ENCODE measurements at places on chromosomes 13 and 19. TPM values are rescaled to one million over a fixed set of nuclear protein-coding genes. Genes with fewer than 3 reads are reported as not detected.

SIGLEC14 gene
- not detected for total RNA-seq

DNA sequence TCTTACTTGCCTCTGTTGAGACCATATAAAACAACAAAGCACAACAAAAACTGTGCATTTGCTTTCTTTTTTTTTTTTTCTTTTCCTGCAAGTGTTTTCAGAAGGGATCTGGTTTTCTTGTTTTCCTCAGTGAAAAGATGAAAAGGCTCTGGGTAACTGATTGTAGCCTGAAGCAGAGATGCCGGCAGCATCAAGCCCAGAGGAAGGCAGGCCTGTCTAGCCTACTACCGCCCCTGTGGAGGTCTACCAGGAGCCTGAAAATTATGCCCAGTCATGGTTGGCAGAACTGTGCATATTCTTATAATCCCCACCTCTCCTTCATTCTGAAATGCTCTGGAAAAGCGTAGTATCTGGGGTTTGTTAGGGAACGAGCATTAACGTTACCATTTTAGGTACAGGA lies 32.6 kb upstream of the MEDAG start:
- no peaks in the 10 kb centered on the region for H3K36me3 ChIP-seq
- H3K4me3 ChIP-seq, result no peak overlapping the region
- no peak overlapping the region for H3K27ac ChIP-seq
- no peaks in the 10 kb centered on the region for H3K4me1 ChIP-seq
- no peak for DNase-seq
- H3K27me3 ChIP-seq, result no peaks in the 10 kb centered on the region

APOC4 gene
- not detected for total RNA-seq

CEACAM5 gene
- total RNA-seq, result 18.1 TPM

PDX1 gene
- total RNA-seq, result not detected

GRCh38 chr13:74871369-74872070 lies 610.4 kb downstream of the TBC1D4 start:
- no peak overlapping the region for H3K27ac ChIP-seq
- DNase-seq, result no peak
- H3K4me1 ChIP-seq, result no peaks in the 10 kb centered on the region
- no peaks in the 10 kb centered on the region for H3K27me3 ChIP-seq
- H3K36me3 ChIP-seq, result no peaks in the 10 kb centered on the region

DNA sequence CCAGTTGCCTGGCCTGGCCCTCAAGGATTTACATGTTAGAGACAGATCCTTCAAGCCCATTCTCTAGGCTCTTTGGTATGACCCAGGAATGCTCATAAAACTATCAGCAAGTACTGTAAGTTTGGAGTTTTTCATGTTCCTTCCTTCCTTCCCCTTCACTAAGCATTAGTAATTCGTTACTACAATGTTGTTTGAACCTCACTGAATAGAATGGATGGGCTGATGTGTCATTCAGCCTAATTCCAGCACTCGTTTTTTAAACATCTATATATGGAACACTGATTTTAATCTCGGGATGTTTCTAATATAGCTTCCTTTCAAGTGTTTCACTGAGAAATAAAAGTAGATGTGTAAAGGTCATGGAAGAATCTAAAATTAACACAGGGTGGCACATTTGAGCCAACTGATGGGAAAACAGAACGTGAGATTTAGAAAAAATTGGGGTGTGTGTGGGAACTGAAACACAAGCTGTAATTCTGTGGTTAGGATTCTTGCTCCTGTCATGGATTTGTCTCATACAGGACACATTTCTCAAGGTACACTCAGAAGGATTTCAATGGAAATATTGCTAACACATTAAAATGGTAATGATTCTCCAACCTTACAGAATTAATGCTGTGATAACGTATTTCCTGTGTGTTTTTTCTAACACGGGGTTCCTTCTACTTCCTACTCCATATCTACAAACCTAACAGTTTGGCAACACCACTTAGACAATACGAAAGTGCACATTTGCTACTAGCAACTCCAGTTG lies 93.4 kb downstream of the FLT1 start:
- no peaks in the 10 kb centered on the region for H3K4me1 ChIP-seq
- H3K27ac ChIP-seq, result no peak overlapping the region
- no peaks in the 10 kb centered on the region for H3K36me3 ChIP-seq
- peaks cover 43% of the 10 kb centered on the region for H3K27me3 ChIP-seq
- no peak for DNase-seq

PPP1R12C gene
- 110 TPM for total RNA-seq

RGL3 gene
- total RNA-seq, result 100 TPM

DNA sequence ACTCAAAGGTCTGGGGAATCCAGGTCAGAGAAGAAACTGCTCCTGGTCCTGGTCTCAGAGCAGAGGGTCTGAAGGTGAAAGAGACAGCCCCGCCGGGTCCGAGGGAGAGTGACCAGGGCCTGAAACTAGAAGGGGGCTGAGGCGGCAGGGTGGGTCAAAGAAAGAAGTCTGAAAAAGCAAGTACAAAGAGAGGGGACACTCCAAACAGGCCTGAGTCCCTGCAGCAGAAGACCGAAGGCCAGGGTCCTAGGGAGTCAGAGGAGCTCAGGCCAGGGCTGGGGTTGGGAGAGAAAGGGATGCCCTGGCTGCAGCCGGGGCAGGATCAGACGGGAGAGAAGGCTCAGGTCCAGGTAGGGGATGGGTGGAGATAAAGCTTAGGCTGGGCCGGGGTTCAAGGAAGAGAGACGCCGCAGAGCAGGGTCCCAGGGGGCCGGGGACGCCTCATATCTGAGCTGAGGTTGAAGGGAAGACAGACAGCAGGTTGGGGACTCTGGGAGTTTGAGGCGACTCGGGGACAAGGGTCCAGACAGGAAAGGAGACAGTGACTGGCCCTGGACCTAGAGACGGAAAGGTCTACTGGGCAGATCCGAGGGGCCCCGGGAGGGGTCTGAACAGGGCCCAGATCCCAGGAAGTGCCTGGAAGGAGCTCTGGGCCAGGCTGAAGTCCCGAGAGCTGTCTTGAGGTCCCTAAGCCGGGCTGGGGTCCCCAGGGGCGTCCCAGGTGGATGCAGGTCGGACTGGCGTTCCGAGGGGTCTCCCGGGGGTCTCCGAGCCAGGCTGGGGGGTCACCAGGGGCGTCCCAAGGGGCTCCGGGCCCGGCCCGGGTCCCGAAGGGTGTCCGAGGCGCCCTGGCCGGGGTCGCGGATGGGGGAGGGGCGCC lies 795 bp downstream of the MLLT1 start:
- no peak overlapping the region for H3K27ac ChIP-seq
- no peaks in the 10 kb centered on the region for H3K4me1 ChIP-seq
- H3K36me3 ChIP-seq, result no peaks in the 10 kb centered on the region
- no peak for DNase-seq
- no peaks in the 10 kb centered on the region for H3K27me3 ChIP-seq

DNA sequence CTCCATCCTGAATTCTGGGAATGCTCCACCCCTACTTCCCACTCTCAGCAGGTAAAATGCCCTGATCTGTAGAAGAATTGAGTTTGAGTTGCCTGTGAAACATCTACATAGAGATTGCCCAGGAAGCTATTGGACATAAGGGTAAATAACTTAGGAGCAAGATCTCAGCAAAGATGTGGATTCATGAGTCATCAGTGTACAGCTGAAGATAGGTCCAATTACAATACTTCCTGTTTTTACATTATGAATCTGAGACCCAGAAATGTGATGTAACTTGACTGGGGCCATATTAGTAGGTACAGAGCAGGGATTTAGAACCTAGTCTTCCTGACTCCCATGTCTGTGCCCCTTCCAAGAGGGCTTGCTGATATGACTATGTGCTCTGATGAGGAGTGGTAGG lies 79.4 kb upstream of the FNDC3A start:
- no peaks in the 10 kb centered on the region for H3K36me3 ChIP-seq
- H3K27me3 ChIP-seq, result no peaks in the 10 kb centered on the region
- DNase-seq, result no peak

DNA sequence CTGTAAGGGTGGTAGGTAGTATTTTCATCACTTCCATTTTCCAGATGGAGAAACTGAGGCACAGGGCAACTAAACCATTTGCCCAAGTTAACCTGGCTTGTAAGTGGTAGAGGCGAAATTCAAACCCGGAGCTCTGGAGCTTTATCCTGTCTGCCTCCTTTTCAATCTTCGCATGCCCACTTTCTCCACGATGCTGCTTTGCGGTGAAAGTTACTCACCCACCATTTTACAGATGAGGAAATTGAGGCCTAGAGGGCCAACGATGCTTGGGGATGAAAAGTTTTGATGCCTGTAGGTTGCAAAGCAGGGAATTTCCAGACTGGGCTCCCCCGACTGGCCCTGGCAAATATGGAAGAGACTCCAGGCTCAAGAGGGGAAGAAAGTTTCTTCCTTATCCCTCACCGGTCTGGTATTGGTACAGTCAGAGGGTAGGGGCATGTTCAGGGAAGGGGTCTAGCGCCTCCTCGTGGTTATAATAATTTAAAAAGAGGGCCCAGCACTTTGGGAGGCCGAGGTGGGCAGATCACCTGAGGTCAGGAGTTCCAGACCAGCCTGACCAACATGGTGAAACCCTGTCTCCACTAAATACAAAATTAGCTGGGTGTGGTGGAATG lies 1.9 kb upstream of the SH2D3A start:
- H3K27ac ChIP-seq, result no peak overlapping the region
- no peak for DNase-seq
- peaks cover 13% of the 10 kb centered on the region for H3K4me1 ChIP-seq
- peaks cover 1% of the 10 kb centered on the region for H3K36me3 ChIP-seq
- H3K27me3 ChIP-seq, result no peaks in the 10 kb centered on the region

DNA sequence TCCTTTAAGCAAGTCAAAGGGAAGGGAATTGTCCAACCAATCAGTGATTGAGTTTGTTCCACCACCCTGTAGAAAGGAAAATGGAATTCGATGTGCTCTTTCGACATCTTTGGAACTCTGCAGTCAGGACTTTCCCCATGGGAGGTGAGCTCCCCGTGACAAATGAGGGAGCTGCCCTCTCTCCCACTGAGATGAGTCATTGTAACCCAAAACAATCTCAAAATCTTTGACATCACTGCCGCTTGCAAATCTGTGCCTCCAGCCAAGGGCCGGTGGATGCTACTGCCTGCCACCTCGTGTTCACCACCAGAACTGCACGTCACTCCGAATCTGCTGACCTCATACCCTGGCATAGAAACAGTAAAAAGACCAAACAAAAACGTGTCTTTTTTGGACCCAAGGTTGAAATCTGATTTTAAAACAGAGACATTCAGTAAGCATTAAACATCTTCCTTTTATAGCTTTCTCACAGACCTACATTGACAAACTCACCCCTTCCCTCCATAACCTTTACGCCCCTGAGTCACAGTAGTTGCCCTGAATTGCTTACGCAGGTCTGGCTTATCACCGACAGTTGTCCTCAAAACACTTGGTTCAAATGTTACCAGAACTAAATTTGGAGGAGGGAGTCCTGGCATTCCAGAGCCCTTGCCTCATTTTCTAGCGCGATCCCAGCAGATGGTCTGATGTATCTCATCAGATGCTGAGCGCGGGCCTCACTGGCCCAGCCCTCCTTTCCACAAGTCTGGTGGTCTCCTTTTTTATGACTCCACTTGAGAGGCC lies 105.2 kb downstream of the COL4A2 start:
- no peaks in the 10 kb centered on the region for H3K36me3 ChIP-seq
- no peak overlapping the region for H3K4me3 ChIP-seq
- no peaks in the 10 kb centered on the region for H3K27me3 ChIP-seq
- peak; percentile 97 for DNase-seq
- peaks cover 19% of the 10 kb centered on the region for H3K4me1 ChIP-seq

- no peak for DNase-seq
- no peak overlapping the region for H3K4me3 ChIP-seq
- no peak overlapping the region for H3K27ac ChIP-seq
- H3K27me3 ChIP-seq, result no peaks in the 10 kb centered on the region
- H3K36me3 ChIP-seq, result no peaks in the 10 kb centered on the region
Observed at GRCh38 chr13:51801631-51802099, 2.3 kb downstream of the DHRS12 start.

DNA sequence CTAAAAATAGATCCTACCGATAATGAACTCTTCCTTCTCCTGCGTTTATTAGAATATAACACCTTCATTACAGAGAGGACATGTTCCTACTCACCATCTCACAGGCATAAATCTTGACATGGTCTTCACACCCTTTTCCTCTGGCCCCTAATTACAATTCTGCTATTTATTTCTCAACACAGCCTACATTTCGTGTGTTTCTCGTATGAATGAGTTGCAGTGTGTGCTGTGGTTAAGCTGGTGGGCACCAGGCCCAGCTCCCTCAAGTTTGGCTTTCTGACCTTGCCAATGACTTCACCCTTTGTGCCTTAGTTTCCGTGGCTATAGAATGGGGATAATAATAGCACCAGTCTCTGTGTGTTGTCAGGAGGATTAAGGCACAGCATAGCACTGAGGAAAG lies 12.3 kb upstream of the KATNAL1 start:
- no peak overlapping the region for H3K27ac ChIP-seq
- no peaks in the 10 kb centered on the region for H3K36me3 ChIP-seq
- no peak overlapping the region for H3K4me3 ChIP-seq
- H3K4me1 ChIP-seq, result no peaks in the 10 kb centered on the region
- no peaks in the 10 kb centered on the region for H3K27me3 ChIP-seq

RPS16 gene
- 2,860 TPM for total RNA-seq

- H3K4me1 ChIP-seq, result peaks cover 6% of the 10 kb centered on the region
- H3K36me3 ChIP-seq, result no peaks in the 10 kb centered on the region
- no peak for DNase-seq
- H3K27me3 ChIP-seq, result no peaks in the 10 kb centered on the region
- no peak overlapping the region for H3K4me3 ChIP-seq
Observed at GRCh38 chr13:42549552-42549936, 24.4 kb upstream of the TNFSF11 start.

CLEC17A gene
- total RNA-seq, result not detected

ZNF726 gene
- 9.3 TPM for total RNA-seq

- peak; percentile 55 for DNase-seq
- no peak overlapping the region for H3K27ac ChIP-seq
- H3K4me1 ChIP-seq, result no peaks in the 10 kb centered on the region
- no peak overlapping the region for H3K4me3 ChIP-seq
Observed at GRCh38 chr19:58330458-58330857, 3.7 kb downstream of the ZSCAN22 start.

TEX101 gene
- total RNA-seq, result not detected

IQCN gene
- total RNA-seq, result 5.6 TPM

DNA sequence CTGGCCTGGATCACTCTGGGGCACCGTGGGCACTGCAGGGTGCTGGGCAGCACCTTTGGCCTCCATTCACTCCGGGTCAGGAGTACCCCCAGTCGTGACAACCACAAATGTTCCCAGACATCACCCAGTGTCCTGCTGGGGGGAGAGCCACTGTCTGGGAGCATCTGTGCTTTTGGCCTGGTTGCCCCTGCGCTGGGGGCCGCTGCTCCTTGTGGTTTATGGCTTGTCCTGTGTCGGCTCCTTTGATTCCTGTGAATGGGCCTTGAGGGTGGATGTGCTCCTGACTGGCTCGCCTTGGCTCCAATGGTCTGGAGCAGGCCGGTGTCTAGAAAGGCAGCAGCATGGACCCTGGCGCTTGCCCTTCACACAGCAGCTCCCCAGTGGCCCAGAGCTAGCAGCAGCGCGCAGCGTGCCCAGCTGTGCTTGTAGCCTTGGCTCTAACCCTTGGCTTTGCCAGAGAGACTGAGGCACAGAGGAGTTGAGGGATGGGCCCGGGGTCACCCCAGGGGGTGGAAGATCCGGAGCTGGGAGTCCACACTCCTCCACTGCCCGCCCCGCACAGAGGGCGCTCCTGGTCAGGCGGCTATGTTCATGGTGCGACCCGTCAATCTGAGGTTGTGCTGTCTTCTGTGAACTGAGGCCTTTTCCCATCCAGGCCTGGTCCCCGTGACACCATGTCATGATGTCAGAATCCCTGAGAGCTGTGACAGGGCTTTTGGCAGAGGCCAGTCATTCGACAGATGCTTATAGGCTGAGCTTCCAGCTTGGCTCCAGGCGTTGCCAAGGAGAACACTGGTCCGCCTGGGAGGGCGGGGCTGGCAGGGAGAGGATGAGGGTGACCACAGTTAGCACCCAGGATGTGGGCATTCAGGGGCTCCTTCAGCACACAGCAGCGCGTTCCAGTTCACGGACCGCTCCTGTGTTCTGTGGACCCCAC lies 4.1 kb downstream of the DAZAP1 start:
- H3K27me3 ChIP-seq, result no peaks in the 10 kb centered on the region
- H3K27ac ChIP-seq, result no peak overlapping the region
- no peak overlapping the region for H3K4me3 ChIP-seq
- no peaks in the 10 kb centered on the region for H3K36me3 ChIP-seq
- DNase-seq, result no peak

Measured in PC-9 (cell line).